ENCODE measurements at places on chromosomes 7 and 10.

- DNase-seq: peak; percentile 94
These were observed 745 bp downstream of the DAGLB start for GRCh38 chr7:6446838-6447580.

DNA sequence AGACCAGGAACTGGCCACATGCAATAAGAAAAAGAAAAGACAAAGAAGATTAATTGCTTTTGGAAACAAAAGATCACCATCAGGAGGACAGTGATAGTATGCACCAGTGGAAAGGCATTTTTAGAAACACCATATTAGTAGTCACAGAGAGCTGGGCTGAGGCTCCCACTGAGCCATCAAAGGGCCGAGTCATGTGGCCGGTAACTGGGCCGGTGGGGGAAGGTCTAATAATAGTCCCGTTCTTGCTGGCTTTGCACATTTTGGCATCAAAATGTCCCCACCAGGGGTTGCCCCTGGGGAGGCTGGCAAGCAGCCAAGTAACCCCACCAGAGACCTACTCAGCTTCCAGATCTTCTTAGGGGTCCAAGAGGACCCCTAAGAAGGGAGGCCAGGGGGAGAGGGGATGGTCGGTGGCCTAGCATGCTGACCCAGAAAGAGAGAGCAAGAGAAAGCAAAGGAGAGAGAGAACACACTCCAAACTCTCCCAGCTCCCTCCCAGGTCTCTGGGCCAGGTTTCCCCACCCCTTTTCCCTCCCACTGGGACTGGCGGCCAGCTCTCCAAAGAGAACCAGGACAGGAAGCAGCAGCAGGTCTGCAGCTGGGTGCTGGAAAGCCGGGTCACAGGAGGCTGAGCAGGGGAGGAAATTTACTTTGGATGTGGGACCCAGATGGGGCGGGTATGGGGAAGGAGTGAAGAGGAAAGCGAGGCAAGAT lies 70.2 kb upstream of the FGFR2 start:
- DNase-seq: peak; percentile 27

DNA sequence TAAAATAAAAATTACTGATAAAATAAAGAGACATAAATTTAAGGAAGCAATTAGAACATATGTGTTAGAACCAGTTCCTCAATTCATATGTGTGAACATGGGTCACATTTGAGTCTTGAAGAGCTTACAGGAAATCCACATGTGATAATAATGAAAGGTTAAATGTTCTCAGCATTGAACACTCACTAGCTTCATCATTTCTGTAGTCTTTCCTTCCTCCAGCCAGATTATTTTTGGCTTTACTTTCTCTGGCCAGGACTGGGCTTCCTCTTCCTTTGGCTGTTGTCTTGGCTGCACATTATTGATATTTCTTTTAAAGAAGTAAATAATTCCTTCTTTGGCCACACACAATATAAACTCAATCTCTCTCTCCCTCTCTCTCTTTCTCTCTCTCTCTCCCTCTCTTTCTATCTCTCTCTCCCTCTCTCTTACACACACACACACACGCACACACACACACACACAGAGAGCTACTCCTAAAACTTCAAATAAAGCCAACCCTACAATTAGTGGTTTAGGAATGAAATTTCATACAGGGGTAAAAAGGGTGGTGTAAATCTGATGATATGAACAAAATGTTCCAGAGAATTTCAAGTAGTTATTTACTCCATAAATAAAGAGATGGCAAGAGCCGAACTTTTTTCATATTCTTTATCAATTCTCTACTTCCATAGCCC lies 171.2 kb downstream of the REEP3 start:
- DNase-seq: no peak

- no peak for DNase-seq
These were observed 5.8 kb upstream of the AMZ1 start for GRCh38 chr7:2681929-2682799.

DNA sequence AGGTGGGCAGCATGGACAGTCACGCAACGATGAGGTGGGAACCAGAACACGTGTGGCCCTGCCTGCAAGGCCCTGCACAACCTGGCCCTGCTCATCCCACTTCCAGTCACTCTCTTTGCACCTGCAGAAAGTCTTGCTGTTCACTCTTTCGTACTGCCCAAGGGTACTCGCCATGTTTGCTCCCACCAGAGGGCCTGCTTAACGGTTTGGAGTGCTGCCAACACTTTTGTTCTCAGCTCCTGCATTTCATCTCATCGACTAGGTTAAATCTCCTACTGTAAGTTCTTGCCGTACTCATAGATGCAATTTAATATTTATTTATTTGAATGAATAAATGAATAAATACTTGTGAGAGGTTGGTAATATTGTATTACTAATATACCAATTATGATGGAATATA lies 315.3 kb downstream of the SDK1 start:
- no peak for DNase-seq

- DNase-seq: peak; percentile 44
These were observed 664.2 kb downstream of the NXPH1 start for GRCh38 chr7:9097565-9098060.

GRCh38 chr7:135790371-135790977 lies 41.9 kb upstream of the FAM180A start:
- DNase-seq: no peak

GRCh38 chr10:101136007-101136707 lies 5.1 kb downstream of the TLX1 start:
- DNase-seq: peak; percentile 38

GRCh38 chr7:66727058-66727457 lies 13.5 kb upstream of the RABGEF1 start:
- DNase-seq: no peak

GRCh38 chr10:91349381-91349780 lies 60.8 kb upstream of the HECTD2 start:
- DNase-seq: peak; percentile 73

DNA sequence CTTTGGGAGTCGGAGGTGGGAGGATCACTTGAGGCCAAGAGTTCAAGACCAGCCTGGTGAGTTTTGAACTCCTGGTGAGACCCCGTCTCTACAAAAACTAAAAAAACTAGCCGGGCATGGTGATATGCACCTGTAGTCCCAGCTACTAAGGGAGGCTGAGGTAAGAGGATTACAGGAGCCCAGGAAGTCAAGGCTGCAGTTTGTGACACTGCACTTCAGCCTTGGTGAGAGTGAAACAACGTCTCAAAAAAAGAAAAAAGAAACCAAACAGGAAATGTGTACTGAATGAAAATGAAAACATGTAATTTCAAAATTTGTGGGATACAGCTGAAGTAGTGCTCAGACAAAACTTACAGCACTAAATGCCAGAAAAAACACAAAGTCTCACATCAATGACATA lies 7.6 kb downstream of the ARHGAP12 start:
- no peak for DNase-seq

DNA sequence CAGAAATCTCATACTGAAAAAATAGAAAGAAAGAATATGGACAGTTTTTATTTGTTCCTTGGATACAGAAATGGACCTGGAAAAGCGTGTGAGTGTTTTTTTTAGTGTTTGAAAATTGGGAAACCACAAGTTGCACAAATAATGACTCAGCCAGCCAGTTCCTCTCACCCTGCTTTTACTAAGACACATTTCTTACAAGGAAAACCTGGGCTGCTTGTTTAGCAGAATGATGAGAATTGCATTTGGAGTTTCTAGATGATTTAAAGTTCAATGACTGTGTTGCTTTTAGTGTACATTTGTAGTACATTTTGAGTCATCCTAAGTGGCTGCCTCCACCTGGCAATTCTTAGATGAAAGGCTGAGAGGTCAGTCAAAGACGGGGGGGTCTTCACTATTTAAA lies 218.7 kb downstream of the ABCA13 start:
- peak; percentile 63 for DNase-seq

DNA sequence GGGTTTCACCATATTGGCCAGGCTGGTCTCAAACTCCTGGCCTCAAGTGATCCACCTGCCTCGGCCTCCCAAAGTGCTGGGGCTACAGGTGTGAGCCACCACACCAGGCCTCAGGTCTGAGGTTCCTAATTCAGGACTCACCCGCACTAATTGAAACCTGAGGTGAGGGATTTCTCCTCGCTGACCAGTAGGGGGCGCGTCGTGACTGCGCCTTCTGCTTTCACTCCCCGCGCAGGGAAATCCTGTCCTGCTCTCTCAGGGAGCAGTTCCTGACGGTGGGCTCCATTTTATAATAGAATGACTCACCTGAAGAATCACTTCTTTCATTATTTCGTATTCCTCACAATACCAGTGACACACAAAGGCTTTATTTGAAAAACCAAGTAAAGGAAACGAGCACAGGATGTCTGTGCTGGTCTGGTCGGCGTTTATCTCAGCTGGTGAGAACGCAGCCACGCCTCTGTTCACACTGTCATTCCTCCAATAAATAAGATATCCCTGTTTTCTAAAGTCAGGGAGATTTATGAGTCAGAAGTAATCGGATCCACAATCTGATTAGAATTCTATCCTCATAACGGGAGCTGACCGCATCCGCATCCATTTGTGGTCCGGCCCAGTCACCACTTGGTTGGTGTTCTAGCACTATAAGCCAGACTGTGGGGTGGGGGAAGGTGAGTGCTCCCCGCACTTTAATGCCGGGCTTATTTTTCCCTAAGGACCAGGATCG lies 35.4 kb downstream of the BAG3 start:
- peak; percentile 95 for DNase-seq

DNA sequence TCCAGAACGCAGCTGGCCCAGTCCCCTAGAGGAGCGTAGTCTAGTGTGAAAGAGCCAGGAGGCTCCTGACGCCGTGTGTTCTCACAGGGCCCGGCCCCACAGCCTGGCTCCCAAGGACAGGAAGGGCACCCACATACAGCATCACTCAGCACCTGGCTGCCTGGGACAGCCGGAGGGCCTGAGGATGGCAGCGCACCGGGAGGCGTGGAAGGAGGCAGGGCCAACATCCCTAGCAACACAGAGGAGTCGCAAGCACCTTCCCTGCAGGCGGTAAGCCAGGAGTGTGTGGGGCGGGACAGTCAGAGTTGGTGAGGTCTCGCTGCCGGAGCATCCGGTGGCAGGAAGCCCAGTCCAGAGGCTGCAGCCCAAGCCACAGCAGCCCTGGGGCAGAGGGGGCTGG lies 125.8 kb downstream of the MAD1L1 start:
- peak; percentile 95 for DNase-seq

DNA sequence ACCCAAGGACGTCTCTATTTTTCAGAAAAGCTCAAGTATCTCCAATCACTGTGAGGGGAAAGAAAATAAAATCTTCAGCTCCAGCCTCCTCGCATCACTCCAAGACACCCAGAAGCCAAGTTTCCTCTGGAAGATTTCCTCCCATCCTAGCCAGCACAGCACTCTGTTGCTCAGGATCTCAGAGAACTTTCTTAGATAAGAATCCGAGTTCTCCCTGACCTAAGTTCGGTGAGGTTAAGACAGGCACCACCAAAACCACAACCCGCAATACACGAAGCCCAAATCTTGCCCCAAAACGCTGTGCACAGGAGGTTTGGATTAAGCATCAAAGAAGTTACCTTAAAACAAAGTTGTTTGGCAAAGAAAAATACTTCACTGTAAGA lies 4.2 kb downstream of the FAM53B start:
- DNase-seq: no peak
